ENCODE measurements at places on chromosomes 4 and X. TPM values are rescaled to one million over a fixed set of nuclear protein-coding genes. Genes with fewer than 3 reads are reported as not detected.

Gene SRPX2
- total RNA-seq: 3.3 TPM

Gene HTN3
- total RNA-seq: not detected

Gene PLRG1
- 59.6 TPM for total RNA-seq

Gene C4orf17
- total RNA-seq: not detected

Gene FREM3
- total RNA-seq: not detected

Gene CT45A2
- total RNA-seq: not detected

Gene DGKK
- not detected for total RNA-seq

Gene MAPK10
- 0.45 TPM for total RNA-seq

Gene VCX3A
- total RNA-seq: not detected

Gene DMP1
- total RNA-seq: 0.03 TPM

Gene MUC7
- not detected for total RNA-seq

Gene LRRC66
- 0.18 TPM for total RNA-seq

Gene IBSP
- not detected for total RNA-seq

Gene SUPT20HL1
- not detected for total RNA-seq

Gene CDS1
- total RNA-seq: 0.85 TPM

Gene CCSER1
- not detected for total RNA-seq

Gene ANXA3
- total RNA-seq: 59.6 TPM
